ENCODE measurements at places on chromosomes 2 and 18.

DNA sequence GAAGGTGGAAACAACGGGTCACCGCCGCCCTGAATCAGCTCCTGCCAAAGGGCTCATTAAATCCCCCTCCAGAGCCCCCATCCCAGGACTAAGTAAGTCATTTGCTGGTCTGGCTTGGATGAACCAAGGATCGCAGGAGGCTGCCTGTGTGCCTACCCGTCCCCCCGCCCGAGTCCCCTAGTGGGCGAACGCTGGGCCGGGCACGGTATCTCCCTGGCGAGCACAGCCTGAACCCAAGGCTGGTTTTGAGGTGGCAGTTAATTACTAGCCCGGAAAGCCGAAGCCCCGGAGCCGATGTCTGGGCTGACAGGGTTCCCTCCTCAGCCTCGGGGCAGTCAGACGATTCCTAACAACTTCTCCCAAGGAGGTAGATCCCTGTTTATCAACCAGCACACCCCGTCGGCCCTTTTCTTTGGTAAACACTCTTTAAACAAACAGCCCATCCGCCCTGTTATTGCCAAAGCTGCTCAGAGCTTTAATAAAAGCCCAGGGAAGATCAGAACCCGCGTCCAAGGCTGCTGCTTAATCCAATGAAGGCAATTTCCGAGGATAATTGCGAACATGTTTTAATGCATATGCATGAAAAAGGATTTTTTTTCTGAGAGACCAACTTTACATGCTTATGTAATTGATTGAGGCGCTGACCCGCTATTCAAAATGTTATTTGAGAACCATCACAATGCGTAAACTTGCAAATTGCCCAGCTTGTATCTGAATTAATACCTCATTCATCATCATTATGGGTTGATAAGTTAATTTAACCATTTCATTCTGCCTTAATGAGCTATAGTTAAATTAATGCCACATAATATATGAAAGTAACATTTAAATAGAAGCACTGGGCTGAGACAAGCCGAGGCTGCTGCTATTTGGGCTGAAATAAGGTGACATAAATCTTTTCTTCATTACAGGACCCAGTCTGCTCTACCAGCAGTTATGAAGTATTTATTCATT is 10.5 kb downstream of the EVX2 start:
- DNase-seq, result no peak

GRCh38 chr2:203951366-203951902 is 14.9 kb downstream of the ICOS start:
- DNase-seq, result no peak

DNA sequence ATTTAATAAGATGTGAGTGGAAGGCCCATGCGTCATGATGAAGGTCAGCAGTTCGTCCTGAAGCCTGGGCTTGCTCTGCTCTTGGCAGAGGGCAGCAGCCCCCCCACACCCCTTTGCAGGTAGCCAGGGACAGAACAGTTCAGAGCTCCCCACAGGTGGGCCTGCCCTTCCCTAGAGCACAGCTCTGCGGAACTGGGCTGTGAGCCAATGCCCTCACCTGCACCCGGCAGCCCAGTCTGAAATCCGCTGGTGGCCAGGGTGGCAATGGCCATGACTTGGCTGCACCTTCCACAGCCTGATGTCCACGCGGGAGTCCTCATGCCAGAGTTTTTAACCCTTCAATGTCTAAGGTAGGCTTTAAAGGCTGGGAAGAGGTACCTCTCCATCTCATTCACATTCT is 136.7 kb downstream of the ACKR3 start:
- no peak for DNase-seq

DNA sequence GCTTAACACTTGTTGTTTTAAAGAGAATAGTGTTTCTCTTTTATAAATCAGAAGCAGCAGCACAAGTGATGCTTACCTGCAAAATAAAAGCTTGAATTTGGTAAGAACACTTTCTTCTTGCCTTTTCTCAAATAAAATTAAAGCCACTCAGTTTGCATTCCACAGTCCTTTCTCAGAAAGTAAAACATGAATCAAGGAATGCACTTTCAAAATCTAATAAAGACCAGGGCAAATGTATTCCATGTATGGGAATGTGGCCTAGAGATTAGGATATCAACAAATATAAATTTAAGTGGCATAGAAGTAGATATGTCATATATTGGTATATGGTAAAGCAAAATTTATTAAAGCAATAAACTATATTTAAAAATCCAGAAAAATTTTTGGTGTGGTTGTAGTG is 352.8 kb downstream of the THSD7B start:
- DNase-seq, result no peak

DNA sequence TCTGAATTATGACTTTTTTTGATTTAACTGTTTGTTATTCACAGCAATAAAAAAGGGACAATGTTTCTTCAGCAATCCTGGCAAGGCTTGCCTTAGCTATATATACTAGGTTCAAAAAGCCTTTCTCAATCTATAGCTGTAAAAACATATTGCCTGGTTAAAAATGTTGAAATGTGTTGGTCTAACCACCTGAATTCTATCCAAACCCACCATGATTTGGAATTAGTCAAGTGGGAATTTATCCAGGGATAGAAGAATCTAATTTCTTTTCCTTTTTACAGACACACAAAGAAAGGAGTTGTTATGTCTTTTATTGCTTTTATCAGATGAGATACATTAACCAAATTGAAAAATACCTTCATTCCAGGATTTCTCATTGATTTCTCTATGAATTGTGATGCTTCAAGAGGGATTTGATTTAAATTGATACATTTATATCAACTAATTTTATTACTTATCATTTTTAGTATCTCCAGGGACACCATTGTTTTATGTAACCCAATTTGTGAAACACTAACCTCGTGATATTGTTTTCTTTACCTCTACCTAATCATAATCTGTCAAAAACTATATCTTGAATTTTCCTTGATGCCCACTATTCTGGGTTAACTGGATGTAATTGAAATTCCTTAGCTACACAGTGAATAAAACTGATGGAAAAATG is 88.1 kb downstream of the LRP1B start:
- DNase-seq, result no peak

GRCh38 chr2:239355139-239355538 is 45.7 kb downstream of the HDAC4 start:
- no peak for DNase-seq

DNA sequence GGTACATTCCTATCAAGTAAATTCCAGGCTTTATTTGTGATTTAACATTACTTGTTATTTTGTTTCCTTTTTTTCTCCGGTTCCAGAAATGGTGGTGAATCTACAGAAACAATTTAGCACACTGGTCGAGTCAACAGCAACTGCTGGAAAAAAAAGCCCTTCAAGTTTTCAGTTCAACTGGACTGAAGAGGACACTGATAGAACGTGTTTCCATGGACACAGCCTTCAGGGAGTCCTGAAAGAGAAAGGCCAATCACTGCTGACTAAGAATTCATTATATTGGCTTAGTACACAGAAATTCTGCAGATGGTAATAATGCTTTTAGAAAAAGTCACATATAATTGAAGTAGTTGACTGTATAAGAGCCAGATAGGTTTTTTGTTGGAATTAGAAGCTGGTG is 32.0 kb upstream of the GRHL1 start:
- DNase-seq, result no peak

- no peak for DNase-seq
Observed at GRCh38 chr2:221810245-221810644, 238.1 kb upstream of the EPHA4 start.

- no peak for DNase-seq
Observed at GRCh38 chr2:64203131-64203857, 59.1 kb upstream of the PELI1 start.

GRCh38 chr18:77666613-77667012 is 417.0 kb downstream of the GALR1 start:
- DNase-seq, result no peak

- no peak for DNase-seq
Observed at GRCh38 chr18:36758623-36759022, 70.2 kb downstream of the TPGS2 start.

DNA sequence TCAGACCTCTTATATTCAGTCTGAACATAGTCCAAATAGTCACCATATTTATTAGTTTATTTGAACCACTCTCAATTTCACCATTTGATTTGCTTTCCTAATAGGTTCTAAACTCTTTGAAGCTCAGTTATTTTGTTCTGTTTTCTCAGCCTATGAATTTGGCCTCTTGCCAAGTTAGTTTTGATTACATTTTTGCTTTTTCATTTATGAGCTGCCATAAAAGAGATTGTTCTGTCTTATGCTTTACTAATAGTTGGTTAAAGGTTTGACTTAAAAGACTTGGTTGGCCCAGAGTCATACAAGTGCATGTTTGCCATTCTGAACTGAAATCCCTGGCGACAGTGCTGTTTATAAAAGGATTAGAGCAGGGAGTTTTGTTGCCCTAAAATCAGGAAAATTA is 85.9 kb upstream of the RANBP2 start:
- no peak for DNase-seq
